ENCODE measurements at places on chromosomes 2 and 18.

- DNase-seq: no peak
Measured at GRCh38 chr2:239366740-239367139, 34.1 kb downstream of the HDAC4 start.

GRCh38 chr2:120203251-120204021 lies 19.8 kb downstream of the TMEM185B start:
- no peak for DNase-seq

DNA sequence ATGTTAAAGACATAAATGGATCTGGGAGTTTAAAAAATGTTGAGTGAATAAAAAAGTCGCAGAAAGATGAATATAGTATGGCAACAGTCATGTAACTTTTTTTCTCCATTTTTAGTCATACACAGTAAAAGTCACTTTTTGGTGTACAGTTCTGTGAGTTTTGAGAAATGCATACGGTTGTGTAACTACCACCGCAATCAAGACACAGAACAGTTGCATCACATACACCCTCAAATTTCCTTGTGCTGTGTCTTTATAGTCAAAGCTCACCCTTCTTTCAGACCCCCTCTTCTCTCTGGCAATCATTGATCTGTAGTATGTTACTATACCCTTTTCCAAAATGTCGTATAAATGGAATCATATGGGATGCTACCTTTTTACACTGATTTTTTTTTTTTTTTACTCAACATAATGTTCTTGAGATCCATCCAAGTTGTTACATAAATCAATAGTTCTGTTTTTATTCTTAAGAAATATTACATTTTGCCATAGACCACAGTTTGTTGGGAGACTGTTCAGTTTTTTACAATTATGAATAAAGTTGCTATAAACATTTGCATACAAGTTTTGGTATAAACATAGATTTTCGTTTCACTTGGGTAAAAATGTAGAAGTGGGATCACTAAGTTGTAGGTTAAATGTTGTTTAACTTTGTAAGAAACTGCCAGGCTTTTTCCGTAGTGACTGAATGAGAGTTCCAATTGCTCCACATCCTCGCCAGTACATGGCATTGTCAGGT lies 35.4 kb upstream of the AGFG1 start:
- no peak for DNase-seq

GRCh38 chr2:129367107-129367506 lies 612.4 kb upstream of the RAB6C start:
- DNase-seq: no peak

GRCh38 chr2:38718601-38719000 lies 32.6 kb downstream of the SRSF7 start:
- no peak for DNase-seq

DNA sequence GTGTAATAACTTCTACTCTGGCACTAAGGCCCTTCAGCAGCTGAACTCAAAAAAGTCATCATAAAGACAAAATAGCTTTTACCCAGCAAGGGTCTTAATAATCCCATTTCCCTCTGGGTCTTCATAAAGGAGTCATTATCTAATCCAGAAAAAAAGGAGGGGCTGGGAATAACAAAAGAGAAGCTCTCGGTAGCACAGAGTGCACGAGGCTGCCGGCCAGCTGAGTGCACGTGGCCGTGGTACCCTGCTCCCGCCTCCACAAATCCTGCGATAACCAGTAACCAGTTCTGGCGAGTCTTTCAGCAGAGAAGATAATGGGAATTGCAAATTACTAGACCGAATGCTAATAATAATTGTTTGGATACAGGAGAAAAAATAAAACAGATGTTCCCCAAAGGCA lies 7.5 kb downstream of the NRP2 start:
- no peak for DNase-seq

DNA sequence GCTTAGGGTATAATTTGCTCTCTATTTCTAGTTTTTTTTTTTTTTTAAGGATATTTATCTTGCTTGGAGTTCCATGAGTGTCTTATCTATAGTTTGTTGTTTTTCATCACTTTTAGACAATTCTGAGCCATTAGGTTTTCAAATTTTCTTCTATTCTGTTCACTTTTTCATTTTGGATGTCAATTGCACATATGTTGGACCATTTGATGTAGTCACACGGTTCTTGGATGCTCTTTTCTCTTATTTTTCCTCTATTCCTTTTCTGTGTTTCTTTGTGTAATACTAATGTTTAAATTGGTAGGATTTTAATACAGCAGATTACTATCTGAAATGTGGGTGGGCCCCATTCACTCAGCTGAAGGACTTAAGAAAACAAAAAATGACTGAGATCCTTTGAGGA lies 292.6 kb downstream of the CALCRL start:
- no peak for DNase-seq

- no peak for DNase-seq
Measured at GRCh38 chr18:36862182-36862581, 33.3 kb downstream of the KIAA1328 start.

GRCh38 chr2:22248851-22249250 lies 1125.1 kb downstream of the TDRD15 start:
- no peak for DNase-seq

GRCh38 chr2:120179396-120179795 lies 43.8 kb downstream of the TMEM185B start:
- DNase-seq: no peak

DNA sequence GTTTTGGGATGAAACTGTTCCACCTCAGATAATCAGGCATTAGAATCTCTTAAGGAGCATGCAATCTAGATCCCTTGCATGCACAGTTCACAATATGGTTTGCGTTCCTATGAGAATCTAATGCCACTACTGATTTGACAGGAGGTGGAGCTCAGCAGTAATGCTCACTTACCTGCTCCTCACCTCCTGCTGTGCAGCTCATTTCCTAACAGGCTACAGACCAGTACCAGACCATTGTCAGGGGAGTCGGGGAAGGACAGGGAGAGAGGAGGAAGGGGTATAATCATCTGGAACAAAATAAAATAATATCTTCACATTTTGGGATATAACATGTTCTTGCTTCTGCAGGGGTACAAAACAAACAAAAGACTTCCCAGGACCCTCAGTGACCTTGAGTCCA lies 532.0 kb upstream of the FSHR start:
- no peak for DNase-seq

DNA sequence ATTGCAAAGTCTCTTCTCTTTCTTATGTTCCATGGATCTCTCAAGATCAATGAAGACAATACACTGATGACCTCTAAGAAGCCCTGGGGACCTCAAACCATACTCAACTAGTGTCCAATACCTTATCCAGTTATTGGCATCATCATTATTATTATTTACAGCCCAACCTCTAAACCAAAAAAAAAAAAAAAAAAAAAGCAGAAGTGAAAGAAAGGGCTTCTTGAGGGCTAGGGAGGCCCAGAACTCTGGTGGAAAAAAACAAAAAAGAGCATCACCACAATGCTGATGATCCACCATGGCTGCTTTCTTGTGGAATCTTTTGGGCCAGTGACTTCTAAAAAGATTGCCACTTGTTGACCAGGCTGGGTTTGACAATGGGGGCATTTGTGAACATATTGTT lies 324.9 kb downstream of the LPIN1 start:
- DNase-seq: no peak

DNA sequence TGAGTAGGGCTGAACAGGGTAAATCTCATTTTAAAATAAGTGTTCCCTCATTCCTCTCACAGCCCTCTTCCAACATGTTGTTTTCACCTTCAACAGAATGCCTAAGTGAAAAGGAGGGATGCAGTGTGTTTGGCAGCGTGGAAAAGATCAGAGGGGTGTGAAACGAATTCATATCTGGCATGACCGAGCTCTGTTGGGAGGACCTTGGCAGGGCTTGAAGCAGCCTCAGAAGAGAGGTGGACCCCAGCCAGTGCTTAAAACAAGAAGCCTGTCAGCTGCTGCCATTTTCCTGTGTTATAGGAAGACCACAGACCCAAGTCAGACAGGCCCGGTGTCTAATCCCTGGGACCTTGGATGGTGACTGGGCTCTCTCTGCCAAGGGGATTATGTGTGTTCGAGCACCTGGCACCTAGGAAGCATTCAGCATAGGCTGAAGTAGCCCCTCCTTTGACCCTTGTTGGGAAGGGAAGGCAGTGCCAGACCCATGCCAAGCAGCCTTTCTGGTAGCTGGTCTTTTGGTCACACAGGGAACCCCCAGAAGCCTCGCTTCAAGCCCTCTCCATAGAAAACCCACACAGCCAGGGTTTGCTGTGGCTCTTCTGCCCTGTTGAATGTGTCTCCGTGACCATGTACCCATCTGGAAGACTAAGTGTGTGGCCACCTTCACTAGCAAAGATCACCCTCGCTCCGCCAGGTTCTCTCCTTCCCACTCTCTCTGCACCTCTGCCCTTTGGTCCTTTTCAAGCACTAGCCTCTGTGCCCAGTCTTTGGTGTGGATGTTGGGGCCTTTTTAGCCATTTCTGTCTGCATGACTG lies 87.5 kb upstream of the ST3GAL5 start:
- DNase-seq: no peak

DNA sequence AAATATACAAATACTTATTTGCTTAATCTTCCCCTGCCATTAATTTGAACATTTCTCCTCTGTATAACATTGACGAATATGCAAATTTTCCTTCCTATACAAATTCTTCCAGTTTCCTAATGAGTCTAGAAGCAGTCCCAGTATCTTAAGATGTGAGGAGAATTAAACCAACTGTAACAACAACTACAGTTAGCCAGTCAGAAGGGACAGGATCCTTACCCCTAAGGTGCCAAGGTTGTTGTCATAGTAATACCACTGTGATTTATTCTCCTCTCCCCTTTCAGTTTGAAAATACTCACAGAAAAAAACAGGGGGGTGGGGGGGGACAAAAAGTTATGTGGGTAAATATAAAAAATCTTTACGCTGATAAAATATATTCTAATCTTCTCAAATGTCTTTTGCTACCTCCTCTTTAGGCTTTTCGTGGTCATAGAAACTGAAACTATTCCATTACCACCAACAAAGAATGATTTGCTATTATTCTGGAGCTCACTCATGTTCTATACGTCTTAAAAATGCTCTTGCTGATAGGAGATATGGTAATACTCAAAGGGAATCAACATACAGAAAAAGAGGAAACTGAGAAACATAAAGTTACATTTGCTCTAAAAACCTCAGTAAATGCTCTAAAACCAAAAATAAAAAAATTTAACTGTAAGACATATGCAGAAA lies 107.6 kb downstream of the MEMO1 start:
- no peak for DNase-seq

GRCh38 chr18:52442686-52443085 lies 102.7 kb downstream of the DCC start:
- DNase-seq: no peak

DNA sequence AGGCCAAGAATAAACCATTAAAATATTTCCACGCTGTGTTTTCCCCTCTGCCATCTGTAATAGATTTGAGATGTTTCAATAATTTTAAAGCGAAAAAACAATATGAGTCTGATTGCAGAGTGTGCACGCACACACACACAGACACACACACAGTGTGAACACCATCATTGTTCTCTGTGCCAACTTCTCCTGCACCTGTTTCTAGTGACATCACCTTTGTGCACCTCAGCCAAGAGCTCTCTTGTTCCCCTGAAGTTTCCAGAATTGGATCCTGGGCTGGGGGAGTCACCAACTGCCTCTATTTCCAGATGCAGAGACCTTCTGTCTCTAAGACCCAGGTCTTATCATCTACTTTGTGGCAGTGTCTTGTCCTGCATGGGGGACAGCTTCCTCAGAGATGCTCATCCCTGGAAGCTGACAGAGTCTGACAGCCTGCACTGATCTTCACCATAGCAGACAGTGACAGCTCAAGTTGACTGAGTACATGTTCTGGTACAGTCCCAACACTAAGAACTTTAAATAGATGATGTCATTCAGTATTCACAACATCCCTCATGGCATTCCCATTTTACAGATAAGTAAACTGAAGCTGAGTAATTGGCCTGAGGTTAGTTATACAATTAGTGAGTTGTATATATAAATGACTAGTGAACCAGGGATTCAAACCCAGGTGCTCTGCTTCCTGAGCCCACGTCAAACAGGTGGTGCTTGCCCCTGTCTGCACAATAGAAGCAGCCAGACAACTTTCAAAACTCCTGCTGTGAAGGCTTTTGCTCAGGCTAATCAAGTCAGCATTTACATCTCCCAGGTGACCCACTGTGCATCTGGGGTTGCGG lies 39.4 kb downstream of the ACOXL start:
- no peak for DNase-seq

GRCh38 chr2:241072151-241072550 lies 29.9 kb downstream of the MTERF4 start:
- no peak for DNase-seq
